ENCODE measurements at places on chromosomes 12 and 14.
A peak's percentile ranks its signal among the peaks of the same experiment; 100 is the strongest.

- DNase-seq = peak; percentile 100
These were observed at the start of gene STX2 for GRCh38 chr12:130838951-130839769. Gene STX2 (minus strand): TSS chr12:130839250. CDS start chr12:130839099, 151 bp downstream.

DNA sequence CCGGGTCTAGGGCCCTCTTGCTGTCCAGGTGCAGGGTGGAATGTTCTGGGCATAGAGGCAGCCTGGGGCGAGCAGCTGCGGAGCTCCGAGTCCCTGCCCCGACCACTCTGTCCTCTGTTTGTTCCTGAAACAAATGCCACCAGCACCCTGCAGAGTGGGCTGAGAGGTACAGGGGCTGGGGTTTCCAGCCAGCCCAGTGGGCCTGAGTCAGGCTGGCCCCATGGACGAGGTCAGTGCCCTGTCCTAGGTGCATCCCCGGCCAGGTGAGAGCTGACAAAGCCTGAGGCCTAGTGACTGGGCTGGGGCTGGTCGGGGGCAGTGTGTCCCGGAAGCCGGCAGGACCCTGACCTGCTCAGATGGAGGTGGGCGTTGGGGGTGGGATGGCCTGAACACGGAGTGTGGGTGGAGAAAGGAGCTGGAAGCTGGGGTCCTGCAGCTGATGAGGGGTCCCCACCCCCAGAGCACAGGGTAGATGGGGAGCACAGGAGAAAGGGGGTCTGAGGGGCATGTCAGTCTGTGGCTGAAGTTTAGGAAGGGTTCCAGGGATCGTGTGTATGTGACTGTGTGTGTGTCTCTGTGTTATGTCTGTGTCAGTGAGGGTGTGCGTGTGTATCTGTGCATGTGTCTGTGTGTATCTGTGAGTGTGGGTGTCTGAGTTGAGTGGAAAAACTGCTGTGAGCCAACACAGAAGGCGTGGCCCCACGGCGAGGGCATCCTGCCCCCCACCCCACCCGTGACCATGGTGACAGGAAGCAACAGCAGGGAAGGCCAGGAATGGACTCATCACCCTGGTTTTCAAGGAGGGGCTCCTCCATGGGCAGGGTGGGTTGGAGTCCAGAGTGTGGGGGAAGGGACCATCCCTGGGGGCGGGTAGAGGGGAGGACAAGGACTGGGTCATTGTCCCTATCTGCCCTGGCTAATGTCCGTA, 2.4 kb upstream of the CRIP1 start:
- peak; percentile 68 for DNase-seq

- no peak for DNase-seq
These were observed 55.7 kb downstream of the LIN52 start for GRCh38 chr14:74140374-74140850.

GRCh38 chr14:44914849-44915248, 46.9 kb downstream of the KLHL28 start:
- peak; percentile 34 for DNase-seq

- DNase-seq = peak; percentile 51
These were observed 7.7 kb upstream of the TMEM132D start for GRCh38 chr12:129911428-129912049.

DNA sequence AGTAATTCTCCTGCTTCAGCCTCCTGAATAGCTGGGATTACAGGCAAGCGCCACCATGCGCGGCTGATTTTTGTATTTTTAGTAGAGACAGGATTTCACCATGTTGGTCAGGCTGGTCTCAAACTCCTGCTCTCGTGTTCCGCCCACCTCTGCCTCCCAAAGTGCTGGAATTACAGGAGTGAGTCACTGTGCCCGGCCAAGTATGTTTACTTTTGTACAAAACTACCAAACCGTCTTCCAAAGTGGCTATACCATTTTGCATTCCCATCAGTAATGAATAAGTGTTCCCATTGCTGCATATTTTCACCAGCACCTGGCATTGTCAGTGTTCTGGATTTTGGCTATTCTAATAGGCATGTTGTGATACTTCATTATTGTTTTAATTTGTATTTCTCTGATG, 8.4 kb upstream of the KRT6A start:
- DNase-seq = no peak

GRCh38 chr12:132669166-132669879, 17.8 kb downstream of the POLE start:
- DNase-seq = no peak

- DNase-seq = no peak
These were observed 2.5 kb downstream of the PLEK2 start for GRCh38 chr14:67409461-67409860.

DNA sequence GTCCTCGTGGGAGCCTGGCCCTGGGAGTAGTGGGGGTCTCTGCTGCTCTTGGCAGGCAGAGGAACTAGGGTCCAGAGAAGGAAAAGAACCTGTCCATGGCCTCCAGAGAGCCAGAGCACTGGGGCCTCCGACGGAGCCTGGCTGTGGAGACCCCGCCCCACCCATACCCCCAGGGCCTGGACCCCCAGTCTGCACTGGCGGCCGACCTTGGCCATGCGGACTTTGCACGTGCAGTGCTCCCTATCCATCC, 1.1 kb downstream of the BEGAIN start:
- DNase-seq = no peak

- peak; percentile 88 for DNase-seq
These were observed 319.2 kb downstream of the BCL11B start for GRCh38 chr14:98952593-98953350.
